ENCODE measurements at places on chromosomes 2 and 18.
A peak's percentile ranks its signal among the peaks of the same experiment; 100 is the strongest.

DNA sequence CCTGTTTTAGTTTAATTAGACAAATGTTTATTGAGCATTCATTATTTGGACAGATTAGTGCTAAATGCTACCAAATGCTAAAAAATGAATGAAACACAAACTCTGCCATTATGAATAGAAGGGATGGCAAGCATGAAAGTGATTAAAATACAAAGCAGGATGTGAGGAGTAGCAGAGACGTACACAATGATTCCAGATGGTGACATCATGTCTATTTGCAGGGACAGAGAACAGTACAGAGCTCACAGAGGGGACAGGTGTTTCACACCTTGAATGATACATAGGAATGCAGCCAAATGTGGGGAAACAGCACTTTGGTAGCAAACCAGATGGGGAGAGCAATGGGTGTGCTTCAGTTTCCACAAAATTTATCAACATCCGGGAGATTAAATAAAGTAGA is 76.3 kb downstream of the CD226 start:
- DNase-seq, result no peak

DNA sequence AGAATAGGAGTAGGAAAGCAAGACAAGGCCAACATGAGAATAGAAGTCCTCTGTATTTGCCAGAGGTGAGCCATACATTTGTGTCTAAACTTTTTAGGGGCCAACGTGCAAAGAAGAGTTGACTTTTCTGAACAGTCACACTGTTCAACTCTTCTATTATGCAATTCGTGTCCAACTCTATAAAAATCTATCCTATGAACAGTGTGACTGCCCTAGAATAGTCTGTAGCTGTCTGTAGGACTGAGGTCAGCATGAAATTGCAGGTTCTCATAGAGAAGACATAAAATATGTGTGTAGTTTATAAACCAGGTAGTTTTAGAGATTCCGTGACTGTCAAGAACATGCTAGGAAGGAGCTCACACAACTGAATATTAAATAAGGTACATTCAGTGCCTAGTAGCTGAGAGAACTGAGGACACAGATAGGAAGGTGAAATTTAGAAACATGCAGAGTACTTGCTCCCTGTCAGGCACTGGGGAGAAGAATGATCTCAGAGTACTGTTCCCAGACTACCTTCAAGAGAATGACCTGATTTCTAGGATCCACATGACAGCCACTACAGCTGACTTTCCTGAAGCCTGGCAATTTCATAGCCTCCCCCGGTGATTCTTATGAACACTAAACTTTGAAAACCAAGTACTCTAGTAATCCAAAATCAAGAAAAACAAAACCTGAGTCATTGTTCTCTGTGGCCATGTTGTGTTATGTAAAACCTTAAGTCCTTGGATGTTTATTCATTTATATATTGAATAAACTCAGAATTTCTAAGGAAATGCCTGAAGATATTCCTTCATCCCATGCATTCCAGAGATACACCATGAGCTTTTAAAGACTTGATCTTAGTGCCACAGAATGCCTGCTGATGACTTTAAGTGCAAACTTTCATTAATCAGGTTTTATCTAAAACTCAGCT is 201.5 kb upstream of the BOD1L2 start:
- DNase-seq, result no peak

DNA sequence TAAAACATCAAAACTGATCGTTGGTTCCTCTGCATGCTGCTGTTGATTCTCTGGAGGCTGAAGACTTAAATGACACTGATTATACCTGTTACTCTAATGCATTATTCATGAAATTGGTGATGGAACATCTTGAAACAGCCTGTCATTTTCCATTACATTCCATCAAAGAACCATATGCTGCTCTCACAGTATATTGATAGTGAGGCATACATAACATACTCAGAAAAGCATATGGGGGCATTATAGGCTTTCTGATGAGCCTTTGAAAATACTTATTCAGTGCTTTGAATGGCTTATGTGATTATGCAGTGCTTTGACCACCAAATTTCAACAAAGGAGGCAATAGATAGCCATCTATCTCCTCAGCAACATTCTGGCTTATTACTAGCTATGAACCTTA is 392.1 kb downstream of the CDH19 start:
- DNase-seq, result no peak

DNA sequence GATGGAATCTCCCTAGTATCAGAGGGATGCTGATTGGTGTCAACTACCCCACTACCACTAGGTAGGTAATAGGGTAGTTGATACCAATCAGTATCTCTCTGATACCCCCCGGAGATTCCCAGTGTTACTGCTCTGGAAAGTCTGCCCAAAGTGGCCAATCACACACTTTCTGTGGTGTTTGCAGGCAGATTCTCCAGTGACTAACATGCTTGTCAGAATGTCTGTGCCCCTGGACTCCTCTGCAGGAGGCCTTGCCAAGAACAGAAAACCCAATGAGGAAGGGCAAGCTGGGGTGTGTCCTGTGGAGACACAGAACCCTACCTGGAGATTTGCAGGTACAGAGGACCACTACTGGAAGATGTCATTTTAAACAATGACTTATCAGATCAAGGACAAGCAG is 135.1 kb downstream of the RIT2 start:
- no peak for DNase-seq

DNA sequence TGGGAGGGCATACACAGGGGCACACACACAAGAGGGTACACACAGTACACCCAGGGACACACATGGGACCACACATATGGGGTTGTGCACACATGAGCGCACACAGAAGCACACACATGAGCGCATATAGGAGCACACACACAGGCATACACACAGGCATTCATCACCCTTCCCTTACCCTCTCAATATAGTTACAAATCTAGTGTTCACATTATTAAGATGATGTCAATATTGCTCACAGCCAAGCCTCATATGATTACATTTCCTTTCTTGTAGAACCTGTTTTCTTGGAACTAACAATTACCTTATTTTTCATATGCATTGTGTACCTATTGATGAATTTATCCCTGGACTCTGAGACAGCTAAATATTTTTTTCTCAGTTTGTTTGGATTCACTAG is 156.7 kb downstream of the FHOD3 start:
- no peak for DNase-seq

GRCh38 chr2:191174442-191174841 is 23.6 kb upstream of the STAT4 start:
- no peak for DNase-seq

- DNase-seq, result peak; percentile 46
Measured at GRCh38 chr2:28621172-28622100, 125.6 kb downstream of the PLB1 start.

- no peak for DNase-seq
Measured at GRCh38 chr18:57134618-57135135, 12.2 kb upstream of the BOD1L2 start.

- DNase-seq, result no peak
Measured at GRCh38 chr2:207515671-207516070, 14.1 kb upstream of the CREB1 start.

DNA sequence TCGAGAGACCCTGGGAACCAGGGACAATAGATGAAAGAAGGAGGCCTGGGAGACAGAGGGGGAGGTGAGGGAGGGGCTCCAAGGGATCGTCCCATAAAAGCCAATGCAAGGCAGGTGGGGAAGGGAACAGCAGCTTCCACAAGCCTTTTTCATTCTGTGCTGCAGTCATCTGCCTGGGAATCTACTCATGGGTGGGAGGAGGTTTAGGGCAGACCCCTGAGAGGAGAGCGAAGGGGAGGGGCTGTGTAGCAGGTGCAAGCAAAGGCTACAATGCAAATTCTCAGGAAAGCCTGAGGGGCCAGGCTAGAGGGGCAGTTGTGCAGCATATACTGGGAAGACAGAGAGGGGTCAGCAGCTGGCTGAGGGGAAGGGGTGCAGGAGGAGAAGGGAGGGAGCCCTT is 135.4 kb downstream of the SETBP1 start:
- no peak for DNase-seq

DNA sequence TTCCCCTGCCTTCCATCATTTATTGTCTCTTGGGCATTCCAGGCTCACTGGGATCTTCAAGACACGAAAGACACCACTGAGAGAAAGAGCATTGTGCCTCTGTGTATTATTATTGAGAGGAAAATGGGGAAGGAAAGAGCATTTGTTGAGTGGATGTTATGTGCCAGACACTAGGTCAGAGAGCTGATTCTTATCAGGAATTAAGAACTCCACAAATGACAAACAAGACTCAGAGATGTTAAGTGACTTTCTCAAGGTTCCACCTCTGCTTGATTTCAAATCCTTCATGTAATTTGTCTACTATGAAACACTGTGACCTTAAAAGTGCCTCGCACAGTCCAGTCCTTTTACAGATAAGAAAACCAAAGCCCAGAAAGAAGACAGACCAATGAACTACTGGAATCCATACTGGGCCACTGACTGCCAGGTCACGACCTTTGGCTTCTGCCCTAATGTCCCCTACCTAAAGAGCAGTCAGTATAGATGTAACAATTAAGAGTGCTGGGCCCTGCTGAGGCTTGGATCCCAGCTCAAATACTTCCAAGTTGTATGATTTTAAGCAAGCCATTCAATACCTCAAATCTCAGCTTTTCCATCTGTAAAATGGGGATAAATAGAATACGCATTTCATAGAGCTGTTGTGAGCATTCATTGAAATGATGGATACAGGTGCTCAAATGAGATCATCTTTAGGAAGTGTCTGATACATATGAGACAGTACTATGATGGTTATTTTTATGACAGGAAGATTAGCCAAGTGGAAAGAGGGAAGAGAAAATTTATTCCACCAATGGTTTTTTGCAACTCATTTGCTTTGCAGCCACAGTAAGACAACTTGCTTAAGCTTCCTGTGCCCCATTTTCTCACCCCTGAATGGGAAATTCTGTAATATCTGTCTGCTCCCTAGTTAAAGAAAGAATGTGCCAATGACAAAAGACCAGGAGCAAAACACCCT is 10.9 kb downstream of the KLF7 start:
- DNase-seq, result no peak

DNA sequence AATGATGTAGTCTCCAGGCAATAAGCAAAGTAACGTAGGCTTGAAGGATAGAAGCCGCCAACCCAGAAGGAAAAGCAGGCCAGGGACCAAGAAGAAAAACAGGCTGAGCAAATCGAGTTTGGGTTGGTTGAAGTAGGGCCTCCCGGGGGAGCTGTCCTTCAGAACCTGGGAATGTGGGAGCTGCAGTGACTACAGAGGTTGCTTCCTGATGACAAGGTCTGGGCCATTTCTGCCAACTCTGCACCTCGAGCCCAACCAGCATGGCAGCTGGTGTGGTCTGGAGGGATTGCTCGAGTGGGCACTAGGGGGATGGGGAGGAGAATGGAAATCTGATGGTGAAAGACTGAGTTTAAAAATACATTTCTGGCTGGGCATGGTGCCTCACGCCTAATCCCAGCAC is 14.1 kb downstream of the ACMSD start:
- no peak for DNase-seq

GRCh38 chr2:148552675-148553331 is 91.7 kb upstream of the EPC2 start:
- peak; percentile 43 for DNase-seq

DNA sequence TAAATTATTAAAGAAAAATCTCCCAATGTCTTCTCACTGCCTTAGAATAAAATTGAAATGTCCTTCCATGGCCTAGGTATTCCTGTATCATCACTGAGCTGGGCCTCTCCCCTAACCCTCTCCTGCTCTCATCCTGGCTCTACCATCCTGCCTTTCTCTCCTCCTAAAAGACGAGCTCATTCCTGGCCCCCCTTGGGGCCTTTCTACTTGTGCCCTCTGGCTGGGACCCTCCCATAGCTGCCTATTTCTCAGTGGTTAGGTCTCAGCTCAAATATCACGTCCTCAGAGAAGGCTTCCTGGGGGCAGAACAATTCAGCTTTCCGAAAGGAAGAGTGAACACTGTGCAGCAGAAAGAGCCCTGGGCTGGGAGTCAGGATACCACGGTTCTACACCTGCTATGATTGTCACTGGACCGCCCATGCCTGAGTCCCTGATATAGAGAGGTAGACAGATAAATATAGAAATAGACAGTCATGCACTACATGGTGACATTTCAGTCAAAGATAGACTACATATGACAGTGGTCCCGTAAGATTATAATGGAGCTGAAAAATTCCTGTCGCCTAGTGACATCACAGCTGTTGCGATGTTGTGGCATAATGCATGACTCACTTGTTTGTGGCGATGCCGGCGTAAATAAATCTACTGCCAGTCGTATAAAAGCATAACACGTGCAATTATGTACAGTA is 9.4 kb downstream of the DNPEP start:
- DNase-seq, result no peak

DNA sequence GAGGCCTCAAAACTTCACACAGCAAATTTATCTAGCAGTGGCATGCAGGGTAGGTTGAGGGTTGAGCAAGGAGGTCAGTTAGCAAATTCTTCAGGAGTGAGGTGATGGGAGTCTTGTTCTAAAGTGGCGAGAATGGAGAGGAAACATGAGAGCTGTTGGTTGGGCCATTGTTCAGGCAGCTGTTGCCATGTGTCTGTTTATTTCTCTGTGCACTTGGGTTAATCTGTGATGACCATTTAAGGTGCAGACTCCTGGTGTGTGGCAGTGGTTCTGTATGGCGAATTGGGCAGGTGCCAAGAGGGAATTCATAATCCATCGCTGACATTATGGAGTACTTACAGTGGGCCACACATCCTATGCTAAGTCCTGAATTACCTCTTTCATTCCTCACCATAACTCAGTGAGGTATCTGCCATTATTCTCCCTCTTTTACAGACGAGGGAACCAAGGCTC is 30.4 kb downstream of the TMEM178A start:
- DNase-seq, result no peak

- no peak for DNase-seq
Measured at GRCh38 chr18:3040881-3041280, 27.9 kb upstream of the LPIN2 start.

DNA sequence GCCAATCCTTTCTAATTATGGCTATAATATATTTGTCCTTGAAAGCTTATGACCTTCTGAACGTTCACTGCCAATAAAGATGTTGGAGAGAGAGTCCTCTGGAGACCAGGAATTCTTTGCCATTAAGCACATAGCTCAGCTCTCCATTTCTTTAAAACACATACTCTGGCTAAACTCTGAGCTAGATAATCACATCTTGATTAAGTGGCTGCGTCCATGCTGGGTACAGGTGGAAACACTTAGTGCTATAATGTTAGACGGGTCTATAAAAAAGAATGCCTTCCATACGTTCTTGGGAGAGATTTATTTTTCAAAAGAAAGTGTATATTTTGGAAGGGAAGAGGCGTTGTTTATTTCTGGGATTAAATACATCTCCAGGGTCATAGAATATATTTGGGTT is 314.5 kb downstream of the LPIN1 start:
- no peak for DNase-seq

GRCh38 chr2:505941-506340 is 171.3 kb downstream of the TMEM18 start:
- DNase-seq, result no peak

- no peak for DNase-seq
Measured at GRCh38 chr2:122390406-122390805, 635.0 kb downstream of the TSN start.

GRCh38 chr2:85972355-85972754 is 83.6 kb upstream of the ST3GAL5 start:
- DNase-seq, result no peak
